Activated CD8-positive, alpha-beta memory T cell treated with anti-CD3 and anti-CD28 coated beads for 1 hour (primary cell): ENCODE measurements at places on chromosomes 1 and 21.

DNA sequence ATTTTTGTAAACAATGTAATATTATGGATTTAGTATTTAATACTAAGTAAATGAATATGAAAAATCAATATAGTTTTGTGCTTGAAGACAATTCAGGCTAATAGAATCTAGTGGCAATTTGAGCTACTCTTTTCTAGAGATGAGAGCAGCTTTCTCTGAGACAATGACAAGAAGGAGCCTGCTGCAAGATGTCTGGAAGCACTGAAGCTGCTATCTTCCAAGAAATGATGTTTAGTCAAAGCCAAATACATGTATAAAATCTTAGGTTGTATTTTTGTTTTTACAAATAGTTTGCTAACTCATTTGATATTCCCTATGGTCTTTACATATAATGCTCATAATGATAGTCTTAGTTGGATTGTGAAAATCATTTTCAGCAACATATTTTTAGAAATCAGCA lies 103.9 kb upstream of the COL24A1 start:
- no peak for DNase-seq

GRCh38 chr1:223210788-223211120 lies 67.7 kb upstream of the TLR5 start:
- DNase-seq: no peak

DNA sequence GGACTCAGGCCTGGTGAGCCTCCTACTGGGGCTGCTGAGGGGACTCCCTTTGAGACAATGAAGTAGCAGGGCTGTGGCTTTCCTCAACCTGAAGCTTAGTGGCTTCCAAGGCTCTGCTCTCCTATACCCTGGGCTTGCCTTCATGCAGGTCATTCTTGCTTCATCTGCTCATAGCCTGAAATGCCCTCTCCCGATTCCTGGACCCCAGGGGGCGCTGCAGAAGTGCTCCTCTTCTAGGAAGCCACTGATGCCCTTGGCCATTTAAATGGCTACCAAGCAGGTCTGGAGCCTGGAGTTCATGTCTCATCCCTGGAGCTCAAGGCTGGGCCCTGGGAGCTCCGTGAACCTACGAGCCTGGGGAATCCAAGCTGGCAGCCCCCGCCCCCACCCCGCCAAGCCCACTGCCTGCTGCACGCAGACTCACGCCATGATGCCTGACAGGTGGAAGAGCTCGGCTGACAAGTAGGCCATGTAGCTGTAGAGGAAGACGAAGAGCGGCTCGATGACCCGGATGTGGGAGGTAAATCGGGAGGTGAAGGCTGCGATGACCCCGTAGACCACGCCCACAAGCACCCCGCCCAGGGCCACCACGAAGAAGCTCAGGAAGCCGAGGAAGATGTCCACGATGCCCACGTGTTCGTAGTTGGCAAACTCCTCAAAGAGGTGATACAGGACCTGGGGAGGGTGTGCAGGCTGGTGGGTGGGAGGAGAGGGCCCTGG lies 45.7 kb downstream of the SLC9A1 start:
- no peak for DNase-seq

GRCh38 chr1:3564921-3565831 lies 46.1 kb downstream of the MEGF6 start:
- peak; percentile 16 for DNase-seq

- no peak for DNase-seq
Observed at GRCh38 chr1:34740161-34740868, 14.5 kb upstream of the GJB5 start.

GRCh38 chr1:228304766-228305395 lies 97.0 kb downstream of the OBSCN start:
- DNase-seq: no peak

- no peak for DNase-seq
Observed at GRCh38 chr1:172544481-172545104, 11.6 kb downstream of the SUCO start.

GRCh38 chr1:18693256-18694098 lies 62.8 kb downstream of the PAX7 start:
- no peak for DNase-seq

DNA sequence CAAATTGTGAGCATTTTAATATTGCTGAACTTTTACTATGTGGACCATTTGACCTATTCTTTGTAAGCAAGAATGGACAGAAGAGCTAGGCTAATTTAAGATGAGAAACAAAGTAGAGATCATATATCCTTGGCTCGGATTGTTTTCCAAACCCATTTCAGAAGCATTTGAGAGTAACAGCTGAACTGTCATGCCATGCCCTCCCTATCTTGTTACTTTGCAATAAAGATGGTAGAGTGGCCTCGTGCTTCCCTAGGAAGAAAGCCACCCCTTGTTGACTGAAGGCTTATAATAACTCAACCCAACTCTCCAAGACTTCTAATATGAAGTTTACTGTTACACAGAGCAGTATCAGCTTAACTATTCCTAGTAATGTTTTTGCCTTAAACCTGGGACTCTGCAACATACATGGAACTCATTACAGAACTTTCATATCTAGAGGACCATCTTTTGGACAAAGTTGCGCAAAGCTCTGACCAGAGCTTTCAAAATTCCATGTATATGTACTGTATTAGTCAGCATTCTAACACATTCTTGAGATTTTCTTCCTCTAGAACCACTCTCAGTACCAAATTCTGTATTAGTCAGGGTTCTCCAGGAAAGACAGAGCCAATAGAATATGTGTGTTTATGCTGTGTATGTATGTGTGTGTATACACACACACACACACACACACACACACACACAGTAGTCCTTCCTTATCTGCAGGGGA lies 68.7 kb downstream of the ADAMTS1 start:
- no peak for DNase-seq

- peak; percentile 64 for DNase-seq
Observed at GRCh38 chr1:202160377-202160940, at the start of gene PTPN7. TSS of gene PTPN7 (minus strand) at chr1:202160602. CDS start at chr1:202159402, 1,200 bp downstream.

GRCh38 chr21:25944082-25944481 lies 209.3 kb downstream of the GABPA start:
- DNase-seq: no peak

DNA sequence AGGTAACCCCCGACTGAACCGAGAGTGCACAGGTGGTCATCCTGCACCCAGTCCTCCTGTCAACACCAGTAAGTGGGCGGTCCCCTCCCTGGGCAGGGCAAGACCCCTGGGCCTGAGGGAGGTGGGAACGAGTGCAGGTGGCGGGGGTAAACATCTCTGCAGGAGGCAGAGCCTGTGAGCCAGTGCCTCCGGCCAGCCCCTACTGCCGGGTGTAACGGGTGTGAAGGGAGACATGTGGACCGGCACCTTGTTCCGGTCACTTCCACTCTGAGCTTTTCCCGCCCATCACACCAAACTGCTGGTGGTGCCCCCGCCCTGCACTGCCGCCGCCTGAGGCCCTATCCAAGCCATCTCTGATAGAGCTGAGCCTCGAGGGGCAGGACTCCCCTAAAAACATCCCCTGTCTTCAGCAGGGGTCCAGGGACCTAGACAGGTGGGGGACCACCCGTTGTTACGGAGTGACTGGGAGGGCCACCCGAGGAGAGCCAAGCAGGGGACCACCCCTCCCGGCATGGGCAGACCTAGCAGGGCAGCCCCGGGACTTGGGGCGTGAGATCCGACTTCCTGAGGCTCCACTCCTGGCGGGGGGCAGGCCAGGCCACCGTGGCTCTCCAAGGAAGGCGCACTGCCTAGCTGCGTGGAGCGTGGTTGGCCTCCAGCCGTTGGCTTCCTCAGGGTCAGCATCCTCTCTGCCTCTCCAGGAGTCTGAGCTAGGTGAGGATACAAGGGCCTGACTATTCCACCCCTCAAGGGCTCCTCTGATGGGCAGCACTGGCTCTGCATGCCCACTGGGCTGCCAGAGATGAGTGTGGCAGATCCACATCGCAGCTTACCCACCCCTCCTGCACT lies 43.8 kb upstream of the LBR start:
- no peak for DNase-seq

DNA sequence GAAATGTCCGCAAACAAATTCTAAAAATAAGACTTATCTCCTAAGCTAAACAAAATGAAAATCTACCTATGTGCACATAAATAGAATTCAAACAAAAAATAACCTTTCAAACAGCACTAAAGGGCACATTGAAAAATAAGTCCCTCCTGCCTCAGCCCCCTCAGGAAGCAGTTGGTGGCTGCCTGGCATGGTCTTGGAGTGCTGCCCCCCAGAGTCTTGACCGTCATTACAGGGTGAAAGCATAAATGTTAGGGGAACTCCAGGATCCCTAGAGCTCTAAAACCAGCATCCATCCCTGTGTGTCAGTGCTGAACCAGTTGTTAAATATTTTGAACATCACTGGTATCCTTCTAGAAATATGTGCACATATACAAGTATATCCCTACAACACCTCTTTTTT lies 6.5 kb upstream of the NPL start:
- no peak for DNase-seq
